Right hindlimb (tissue), 1 donor: ENCODE measurements at places on chromosomes 5 and 9.

GRCh38 chr5:158120760-158121159 is 261.8 kb upstream of the CLINT1 start:
- DNase-seq: no peak

DNA sequence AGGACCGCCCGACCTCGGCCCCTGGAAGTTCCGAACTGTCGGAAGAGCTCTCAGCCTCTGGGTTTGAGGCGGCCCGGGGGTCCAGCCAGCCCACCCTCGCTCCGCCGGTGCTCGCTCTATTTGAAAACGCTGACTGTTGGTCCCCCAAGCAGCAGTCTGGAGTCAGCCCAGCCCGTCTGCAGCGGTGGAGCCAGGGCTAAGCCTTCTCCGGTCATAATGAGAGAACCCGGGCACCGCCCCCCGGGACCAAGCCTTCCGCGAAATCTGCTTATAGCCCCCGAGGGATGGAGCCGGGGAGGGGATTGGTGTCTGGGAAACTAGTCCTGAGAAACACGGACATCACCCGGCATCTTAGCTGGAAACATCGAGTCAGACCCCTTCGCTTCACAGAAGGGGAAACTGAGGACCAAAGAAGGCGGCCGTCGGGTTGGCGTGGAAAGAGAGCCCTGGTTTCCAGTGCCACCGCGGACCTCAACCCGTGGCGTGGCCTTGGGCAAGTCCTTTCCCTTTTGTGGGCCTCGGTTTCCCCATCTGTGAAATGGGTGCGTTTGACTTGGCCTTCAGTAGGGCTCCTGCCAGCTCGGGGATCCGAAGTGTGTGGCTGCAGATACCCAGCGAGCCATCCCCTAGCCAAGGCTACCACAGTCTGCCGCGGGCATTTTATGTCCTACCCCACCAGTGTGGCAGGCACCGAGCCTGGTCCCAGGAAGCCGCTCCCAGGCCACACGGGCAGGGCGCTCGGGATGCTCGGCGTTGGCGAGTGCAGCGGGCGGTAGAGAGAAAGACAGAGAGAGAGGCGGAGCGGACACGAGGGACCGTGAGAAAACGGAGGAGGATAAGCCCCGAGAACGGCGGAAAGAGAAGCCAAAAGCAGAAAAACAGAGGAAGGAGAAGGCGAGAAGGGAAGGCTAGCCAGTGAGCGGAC is 857 bp downstream of the ADAM19 start:
- peak; percentile 63 for DNase-seq

GRCh38 chr9:114300846-114301797 is 21.8 kb upstream of the ORM1 start:
- no peak for DNase-seq

DNA sequence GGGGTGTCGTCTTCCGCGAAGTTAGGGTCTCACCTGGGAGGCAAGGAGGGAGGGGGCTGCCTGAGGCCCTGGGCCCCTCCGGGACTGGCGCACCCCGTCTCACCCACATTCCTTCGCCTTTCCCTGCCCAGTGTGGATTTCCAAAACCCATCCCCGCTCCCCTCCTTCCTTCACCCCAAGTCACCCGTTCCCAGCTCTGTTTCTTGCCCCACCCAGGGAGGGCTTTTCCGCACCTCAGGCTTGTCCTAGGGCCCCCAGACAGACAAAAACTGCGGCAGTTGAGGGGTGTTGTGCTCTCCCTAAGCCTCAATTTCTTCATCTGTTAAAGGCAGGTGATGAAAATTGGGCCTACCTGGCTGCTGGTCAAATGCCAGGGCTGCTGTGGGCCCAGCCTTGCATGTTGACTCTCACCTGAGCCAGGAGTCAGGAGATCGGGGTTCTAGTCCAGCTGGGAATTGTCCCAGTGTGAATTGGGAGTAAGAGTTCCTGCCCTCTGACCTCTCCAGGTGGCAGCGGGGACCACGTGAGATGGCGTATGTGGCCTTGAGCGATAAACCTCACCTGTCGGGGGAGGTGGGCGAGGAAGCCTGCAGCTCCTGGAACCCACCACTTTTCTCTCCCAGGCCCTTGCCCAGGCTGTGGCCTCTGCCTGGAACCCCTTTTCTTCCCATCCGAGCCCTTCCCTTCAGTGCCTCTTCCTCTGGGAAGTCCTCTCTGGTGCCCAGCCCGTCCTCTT is 143.4 kb upstream of the IER5L start:
- peak; percentile 23 for DNase-seq

DNA sequence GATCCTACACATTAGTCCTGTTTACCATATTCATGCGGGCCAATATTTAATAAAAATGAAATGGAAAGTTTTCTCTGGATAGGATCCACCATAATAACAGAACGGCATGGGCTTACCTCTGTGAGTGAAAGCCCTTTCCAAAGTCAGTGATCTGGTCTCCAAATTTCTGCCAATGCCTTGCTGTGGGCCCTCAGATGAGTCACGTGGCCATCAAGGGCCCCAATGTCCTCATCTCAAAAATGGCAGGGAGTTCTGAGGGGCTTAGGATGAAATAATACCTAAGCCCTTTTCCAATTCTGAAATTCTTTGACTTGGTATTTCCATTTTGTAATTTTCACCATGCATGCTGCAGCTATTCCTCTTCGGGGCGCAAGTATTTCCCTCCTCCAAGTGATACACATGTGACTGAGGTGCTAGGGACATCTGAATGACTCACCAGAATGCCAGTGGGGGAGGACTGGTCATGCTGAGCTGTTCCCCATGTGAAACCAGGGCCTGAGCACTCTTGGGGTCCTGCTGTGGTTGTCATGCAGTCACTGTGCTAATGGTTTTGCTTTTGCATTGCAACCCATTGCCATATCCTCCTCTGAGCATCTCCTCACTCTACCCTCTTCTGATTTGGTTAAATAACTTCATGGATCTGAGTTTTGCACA is 35.0 kb downstream of the ITK start:
- DNase-seq: no peak

DNA sequence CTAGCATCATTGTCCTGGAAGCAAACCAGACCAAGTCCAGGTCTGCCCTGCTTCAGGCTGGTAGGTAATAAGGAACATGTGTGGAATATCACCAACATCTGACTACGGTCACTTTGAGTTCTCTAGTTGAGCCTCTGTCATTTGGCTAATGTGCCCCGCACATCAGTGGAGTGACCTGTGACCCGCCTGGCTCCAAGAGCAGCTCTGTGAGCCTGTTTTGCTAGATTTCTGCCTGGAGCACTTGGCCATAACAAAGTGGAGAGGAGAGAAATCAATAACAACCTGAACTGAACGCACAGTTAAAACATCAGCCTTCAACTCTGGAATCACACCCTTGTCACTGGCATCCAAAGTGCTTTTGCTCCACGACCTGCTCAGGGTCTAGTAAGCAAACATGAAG is 115.7 kb downstream of the PPP2R2B start:
- no peak for DNase-seq

DNA sequence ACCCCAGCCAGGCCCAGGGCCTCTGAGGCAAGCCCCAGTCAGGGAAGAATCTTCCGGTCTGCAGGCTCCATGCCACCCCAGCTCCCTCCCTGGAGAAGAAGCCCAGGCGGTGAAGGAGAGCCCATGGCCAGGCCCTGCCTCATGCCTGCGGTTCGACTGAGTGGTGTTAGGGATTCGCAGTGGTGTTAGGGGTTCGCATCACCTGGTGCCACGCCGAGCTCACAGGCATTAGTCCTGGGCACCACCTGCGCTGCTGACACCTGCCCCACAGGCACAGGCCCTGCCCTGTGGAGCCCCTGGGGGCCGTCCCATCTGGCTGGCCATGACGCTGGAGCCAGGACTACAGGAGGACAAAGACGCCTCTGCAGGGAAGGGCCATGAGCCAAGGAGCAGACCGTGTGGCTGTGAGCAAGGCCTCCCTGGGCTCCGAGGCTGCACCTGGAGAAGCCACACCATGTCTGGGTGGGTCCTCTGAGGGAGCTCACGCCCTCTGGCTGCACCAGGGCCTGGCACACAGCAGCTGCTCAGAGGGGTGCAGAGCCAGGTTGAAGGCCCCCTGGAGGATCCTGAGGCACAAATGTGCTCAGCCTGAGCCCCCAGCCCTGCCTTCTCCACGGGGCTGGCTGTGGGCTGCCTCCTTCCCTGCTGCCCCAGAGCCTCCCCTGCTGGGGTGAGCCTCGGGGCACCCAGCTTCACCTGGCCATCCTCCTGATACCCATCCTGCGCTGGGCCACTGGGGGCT is 27.6 kb upstream of the RNF130 start:
- DNase-seq: no peak

- DNase-seq: no peak
These were observed 4.1 kb downstream of the CCDC127 start for GRCh38 chr5:213803-214395.

DNA sequence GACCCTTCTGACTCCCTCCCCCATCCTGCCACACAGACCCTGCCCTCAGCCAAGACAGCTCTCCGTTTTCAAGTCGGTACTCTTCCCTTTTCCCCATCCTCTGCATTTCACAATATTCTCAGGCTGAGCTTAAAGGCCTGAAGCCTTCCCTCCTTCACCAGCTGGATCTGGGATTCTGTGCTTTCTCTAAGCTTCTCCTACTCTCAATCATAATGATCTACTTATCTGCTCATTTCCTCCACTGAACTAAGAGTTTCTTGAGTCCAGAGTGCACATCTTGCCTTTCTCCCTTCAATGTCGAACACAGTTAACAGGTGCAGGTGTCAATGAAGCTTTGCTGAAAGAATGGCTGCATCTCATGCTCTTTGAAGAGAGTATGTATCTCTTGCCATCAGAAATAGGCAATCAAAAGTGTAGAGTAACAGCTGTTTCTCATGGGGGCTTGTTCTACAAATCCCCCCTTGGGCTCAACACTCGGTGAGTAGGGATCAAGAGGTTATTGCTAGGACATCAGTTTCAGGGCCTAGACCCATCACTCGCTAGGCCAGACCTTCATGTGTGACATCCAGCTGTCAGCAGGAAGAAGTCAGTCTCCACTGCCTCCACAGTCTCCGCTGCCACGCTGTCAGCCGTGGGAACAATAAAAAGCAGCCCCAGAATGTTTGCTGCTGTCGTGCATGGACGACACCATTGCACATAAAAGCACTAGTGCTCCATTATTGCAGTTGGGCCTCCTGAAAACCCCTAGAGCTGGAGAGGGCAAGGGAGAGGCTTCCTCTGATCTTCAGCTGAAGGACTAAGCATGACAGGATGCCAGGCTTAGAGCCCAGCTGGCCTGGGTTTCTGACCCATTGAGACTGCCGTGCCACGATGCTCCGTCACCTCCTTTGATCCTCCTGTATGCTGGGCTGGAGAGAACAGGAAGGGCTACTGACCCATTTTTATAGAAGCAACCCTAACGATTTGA is 23.7 kb downstream of the TRAF1 start:
- DNase-seq: no peak
